ENCODE measurements at places on chromosomes 11 and 22.

- ATAC-seq: no peak
Observed at GRCh38 chr11:13438291-13438690, 24.7 kb downstream of the BTBD10 start.

DNA sequence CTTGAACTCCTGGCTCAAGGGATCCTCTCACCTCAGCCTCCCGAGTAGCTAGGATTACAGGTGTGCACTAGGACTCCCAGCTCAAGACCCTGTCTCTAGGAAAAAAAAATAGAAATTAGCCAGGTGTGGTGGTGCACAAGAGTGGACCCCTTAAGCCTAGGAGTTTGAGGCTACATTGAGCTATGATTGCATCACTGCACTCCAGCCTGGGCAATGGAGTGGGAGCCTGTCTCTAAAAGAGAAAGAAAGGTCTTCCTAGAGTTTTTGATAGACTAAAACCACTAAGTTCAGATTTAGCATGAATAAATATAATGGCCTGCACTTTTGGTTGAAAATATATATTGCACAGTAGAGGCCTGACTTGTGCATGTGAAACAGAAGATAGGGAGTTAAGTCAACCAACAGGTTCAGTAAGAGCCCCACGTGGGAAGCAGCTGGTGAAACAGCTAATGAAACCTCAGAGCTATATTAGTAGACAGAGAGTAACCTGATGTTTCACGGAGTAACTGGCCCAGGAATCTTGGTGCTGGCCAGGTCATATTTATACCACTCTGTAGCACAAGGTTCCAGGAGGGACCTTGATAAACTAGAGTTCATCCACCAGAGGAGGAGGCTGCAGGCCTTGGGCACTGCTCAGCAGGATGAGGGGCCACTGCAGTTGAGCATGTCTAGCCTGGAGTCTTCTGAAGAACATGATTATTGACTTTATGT is 4.6 kb upstream of the MICAL3 start:
- no peak for ATAC-seq

DNA sequence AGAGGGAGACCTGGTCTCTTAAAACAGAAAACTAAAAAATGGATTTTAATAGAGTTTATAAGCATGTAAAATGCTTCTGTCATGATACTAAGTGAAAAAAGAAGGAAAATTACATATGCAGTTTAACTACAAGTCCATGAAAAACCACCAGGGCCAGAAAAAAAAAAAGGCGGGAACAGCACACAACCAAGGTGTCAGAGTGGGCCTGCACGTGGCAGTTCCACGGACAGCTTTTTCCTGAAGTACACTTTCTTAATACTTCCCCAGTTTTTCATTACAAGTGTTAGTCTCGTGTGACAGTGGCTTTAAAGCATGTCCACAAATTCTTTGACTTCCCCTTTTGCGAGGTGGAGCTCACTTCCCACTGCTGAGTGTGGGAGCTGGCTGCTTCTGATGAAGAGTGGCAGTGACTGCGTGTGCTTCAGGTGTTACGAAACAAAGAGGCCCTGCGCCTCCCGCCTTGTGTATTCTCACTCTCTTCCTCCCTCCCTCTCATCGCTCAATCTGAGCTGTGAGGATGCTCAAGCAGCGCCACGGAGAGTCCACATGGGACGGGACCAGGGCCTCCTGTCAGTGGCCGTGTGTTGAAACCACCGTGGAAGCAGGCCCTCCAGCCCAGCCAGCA is 16.4 kb downstream of the PPM1F start:
- no peak for ATAC-seq

- no peak for ATAC-seq
Observed at GRCh38 chr22:43174941-43175531, 11.9 kb downstream of the TTLL12 start.

- peak; percentile 33 for ATAC-seq
Observed at GRCh38 chr11:59754494-59754858, 700 bp upstream of the STX3 start.

DNA sequence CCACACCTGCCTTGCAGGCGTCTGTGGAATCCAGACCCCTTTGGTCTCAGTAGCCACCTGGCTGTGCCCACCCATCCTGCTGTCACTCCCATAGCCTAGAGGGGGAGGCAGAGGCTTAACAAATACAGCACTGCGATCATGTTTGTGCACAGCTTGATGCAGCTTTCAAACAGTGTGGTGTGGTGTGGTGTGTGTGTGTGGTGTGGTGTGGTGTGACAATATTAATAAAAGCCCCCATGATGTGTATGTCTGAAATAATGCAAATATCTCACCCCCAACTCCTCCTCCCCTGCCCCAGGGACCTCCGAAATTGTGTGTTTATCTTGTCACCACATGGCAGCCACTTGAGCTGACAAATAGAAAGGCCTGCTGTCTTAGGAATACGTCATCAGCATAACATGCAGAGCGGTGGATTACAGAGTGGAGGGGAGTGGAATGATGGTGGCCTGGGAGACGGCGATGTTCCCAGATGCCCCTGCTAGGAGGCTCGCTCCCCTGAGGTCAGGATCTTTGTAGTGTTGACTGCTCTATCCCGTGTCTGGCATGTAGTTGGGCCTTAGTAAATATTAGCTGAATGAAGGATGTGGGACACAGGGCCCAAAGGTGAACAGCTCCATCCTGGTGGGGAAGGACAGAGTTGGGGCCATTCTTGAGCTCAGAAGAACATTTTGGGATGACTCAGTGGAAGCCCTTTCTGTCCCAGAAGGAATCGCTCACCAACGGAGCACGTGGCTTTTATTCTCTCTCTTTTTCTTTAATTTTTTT is 2.8 kb downstream of the PDXP start:
- no peak for ATAC-seq

DNA sequence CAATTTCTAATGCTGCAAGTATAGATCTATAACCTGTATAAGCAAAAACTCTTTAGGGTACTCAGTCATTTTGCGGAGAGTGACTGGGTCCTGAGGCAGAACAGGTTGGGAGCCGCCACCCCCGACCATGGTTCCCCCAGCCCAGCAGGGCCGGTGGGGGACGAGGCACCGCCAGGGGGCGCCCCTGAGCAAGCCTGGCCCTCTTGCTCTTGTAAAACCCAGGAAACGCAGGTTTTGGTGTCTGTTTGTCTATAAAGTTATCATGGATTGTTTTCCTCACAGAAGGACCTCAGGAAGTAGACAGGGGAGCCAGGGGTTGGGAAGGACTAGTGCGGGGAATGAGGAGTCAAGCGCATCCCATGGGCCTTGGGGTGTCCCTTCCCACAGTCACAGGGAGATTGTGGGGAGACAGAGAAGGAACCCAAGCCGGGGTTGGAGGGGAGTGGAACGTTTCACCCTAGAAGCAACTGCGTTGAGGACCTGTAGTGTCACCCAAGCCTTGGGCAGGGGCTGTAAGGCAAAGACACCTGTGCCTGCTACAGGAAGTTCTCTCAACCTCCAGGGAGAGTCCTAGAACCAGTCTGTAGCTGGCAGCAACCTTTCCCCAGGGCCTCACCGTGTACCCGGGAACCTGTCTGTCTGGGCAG is 26.4 kb downstream of the KCTD17 start:
- peak; percentile 14 for ATAC-seq

GRCh38 chr11:69316956-69317355 is 23.0 kb downstream of the MYEOV start:
- ATAC-seq: no peak

DNA sequence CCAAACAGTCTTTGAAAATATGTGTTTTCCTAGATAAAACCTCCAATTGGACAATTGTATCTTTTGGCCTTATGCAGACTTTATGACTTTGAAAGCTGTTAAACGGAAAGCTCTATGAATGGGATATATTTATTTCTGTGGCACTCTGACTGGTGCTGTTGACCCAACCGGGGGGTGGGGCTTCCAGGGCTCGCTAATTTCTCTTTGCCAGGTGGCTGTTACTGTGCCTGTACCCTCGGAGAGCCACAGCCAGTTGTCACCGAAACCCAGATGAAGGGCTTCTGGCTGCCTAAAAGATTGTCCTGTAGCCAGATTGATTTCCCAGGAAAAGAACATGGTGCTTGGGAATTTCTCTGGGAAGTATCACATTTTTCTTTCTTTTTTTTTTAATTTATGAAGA is 132.7 kb upstream of the NAV2 start:
- no peak for ATAC-seq

- no peak for ATAC-seq
Observed at GRCh38 chr22:23544852-23545251, 35.2 kb downstream of the IGLL1 start.

- ATAC-seq: no peak
Observed at GRCh38 chr11:110287537-110287936, 8.9 kb downstream of the RDX start.

GRCh38 chr11:40185793-40186192 is 1273.7 kb downstream of the LRRC4C start:
- ATAC-seq: no peak

DNA sequence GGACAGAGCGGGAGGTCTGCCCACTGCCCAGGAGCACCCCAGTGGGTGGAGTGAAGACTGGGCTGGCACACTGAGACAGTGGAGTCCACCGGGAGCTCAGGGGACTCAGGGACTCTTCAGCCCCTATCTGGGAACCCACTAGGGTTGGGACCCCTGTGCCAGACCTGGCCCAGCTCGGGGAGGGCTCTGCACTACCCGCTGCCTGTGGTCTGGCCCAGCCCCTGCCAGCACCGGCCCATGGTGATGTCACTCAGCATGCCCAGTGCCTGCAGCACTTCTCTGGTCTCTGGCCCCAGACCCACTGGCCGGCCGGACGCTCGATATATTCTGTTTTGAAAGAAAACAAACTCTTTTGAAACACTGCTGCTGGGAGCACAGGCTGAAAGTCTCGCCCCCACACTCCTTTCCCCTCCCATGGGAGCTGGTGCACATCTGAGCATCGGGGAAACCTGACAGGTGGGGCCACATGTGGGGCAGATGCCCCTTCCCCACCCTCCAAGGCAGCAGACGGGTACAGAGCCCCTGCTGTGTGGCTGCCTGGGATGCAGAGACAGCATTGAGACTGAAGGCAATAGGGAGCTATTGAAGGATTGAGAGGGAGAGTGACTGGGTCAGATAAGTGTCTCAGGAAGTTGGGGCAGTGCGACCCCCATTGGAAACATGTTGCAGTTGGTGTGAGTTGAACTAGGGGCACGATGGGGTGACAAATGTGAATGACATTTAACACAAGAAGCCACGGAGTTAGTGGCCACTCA is 62.9 kb downstream of the MYEOV start:
- no peak for ATAC-seq

DNA sequence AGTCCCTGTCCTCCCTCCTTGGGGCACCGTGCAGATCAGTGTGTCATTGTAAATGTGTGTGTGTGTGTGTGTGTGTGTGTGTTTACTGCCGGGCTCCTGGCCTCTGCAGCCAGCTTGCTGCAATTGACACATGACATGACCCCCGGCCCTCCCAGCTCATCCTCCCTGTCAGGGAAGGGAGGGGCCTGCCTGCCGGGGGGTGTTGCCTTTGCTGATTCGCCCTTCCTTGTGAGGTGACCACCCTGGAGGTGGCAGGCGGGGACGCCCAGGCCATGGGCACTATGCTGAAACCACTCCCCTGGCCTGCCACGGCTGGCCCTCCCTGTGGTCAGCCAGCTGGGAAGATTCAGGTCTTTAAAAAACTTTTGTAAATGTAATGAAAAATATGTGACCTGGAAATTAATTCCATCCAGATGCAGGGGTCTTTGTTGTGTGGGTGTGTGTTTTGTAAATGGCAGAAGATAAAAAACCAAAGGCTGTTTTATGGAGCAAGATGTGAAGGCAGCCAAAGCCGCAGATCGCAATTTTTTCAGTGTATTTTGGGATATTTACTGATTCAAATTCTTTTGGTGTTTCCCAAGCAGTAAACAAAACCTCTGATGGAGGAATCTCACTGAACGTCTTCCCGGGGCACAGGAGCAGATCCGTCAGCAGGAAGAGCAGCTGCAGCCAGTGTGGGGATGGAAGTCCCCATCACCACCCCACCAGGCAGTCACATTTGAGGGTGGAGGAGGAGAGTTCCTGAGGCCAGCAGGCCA is 23.2 kb downstream of the SHISAL1 start:
- no peak for ATAC-seq

GRCh38 chr11:104003491-104003890 is 32.9 kb upstream of the DDI1 start:
- ATAC-seq: peak; percentile 21
